CD4-positive, alpha-beta T cell treated with Interleukin-15 for 4 hours (primary cell): ENCODE measurements at places on chromosomes 7 and 10.

GRCh38 chr10:84539216-84539615, 210.8 kb downstream of the CCSER2 start:
- no peak for DNase-seq

DNA sequence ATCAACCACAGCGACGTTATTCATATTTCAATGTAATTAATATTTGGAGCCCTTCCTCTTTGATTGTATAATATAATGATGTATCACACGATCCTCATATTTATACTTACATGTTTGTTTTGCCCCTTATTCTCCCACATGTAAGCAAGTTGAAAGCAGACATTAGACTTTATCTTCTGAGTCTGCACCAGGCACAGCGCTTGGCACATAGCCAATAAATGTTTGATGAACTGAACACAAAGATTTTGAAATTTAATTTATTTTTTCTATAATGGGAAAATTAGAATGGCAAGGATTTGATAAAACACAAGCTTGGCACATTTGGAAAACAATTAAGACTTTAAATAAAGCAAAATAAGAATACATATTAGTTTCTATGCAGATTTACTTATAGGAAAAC, 31.6 kb downstream of the ZFAND4 start:
- no peak for DNase-seq

DNA sequence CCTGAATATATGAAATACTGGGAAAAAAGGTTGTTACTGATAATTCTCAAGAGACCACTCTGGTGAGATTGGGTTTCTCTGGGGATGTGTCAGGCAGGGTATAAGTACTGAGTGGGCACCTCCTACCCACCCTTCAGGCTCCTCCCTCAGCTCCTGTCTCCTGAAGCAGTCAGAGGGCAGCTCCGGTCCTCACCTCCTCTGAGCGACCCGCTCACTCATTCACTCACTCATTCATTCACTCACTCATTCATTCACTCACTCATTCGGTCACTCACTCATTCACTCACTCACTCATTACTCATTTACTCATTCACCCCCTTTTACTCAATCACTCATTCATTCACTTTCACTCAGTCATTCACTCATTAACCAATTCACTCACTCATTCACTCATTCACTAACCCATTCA, 6.9 kb upstream of the PFKP start:
- DNase-seq = no peak

DNA sequence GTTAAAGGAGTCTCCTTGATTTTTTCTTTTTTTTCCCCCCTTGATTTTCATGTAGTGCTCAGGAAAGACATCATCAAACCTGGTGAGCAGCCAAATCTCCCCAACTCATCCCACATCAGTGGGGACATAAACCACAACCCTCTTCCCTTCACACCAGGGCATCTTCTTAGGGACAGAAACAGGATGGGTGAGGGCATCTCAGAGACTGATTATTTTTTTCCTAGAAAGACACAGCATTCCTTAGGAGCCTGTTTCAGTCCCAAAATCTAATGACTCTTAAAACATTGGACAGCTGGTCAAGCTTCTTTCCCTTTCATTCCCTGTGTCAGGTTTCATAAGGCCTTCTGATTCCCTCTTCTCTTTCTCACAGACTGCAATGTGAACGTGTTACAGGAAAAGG, 31.5 kb upstream of the GSAP start:
- DNase-seq = no peak

- no peak for DNase-seq
Observed at GRCh38 chr7:112744818-112745217, 45.4 kb downstream of the TMEM168 start.

GRCh38 chr10:9227679-9228365, 1173.3 kb downstream of the GATA3 start:
- DNase-seq = no peak

DNA sequence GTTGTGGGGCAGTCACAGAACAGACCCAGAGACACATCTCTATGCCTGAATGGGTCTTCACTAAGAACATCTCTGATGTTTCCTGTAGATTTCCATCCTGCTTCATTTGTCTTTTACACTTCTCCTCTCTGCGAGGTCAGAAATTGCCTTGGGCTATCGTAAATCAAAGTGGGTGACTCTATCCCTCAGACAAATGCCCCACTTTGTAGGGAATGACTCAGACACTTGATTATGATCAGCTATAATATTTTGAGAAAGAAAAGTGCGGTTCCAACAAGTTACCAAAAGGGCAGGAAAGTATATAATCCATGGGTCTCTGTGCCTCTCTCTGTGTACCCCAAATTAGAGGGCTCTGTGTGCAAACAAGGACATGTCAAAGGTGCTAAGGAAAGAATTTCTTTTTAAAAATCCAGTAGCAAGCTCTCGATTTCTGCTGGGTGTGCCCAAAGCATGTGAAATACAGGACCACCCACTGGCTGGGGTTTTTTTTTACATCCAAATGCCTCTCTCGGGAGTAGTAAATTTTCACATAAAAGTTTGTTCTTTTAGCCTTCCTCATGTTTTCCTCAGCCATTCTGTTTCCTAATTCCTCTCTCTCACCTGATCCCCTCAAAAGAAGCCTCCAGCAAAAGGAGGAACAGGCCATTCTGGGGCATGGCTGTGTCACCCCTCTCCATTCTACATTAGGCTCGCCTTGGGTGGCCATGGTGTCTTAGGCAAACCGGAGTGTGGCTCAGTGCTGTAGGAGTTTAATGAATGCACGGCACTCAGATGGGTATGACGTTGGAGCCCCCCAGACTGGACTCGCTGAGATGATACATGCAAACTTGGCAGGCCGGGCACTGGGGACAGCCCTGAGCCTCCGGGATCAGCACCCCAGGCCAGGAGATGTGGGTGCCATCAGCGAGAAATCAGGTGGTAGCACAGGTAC, 6.3 kb upstream of the OPN4 start:
- no peak for DNase-seq

DNA sequence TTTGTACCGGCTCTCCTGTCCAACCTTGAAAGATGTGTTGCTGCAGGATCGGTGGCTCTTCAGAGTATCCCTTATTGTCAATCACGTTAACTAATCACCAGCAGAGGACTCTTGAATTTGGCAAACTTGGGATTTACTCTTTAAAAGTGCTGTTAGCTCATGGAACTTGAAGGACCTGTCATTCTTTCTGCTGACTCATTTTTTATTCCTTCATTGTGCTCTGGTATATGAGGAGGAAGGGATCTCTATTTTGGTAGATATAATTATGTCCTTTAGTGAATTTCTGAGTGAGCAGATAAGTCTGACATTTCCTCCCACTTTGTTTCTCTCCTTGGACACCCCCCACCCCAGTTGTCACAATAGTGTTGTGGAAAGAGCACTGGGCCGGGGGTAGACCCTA, 175.1 kb upstream of the HDAC9 start:
- DNase-seq = no peak

DNA sequence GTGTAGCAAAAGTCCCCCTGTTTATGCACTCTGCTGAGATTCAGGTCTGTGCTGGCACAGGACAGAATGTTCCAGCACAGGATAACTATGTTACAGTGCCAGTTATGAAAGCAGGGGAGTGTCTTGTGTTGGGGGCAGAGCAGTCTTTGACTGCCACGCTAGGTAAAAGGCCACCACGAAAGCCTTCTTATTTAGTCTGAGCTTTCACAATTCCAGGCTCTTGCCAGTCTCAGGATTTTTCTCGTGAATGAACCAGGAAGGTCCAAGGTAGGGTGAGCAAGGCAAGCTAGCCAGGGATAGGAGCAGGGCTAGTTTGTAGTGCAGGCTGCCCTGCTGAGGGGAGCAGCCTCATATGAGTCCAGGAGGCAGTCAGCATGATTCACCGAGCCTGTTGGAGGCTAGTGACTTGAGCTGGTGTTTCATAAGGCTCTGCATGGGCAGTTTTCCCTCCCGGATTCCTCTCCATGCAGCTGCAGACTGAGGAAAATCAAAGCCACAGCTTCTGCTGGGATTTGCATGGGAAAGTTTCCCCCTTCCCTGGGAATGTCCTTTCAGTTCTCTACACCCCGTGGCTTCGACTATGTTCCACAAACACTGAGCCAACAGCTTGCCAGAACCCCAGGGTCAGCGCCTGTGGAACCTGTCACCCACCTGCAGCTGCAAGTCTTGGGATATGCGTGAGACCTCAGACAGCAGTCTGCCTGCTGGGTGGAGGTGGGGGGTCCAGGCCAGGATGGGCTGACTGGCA, 112.3 kb downstream of the JCAD start:
- no peak for DNase-seq

DNA sequence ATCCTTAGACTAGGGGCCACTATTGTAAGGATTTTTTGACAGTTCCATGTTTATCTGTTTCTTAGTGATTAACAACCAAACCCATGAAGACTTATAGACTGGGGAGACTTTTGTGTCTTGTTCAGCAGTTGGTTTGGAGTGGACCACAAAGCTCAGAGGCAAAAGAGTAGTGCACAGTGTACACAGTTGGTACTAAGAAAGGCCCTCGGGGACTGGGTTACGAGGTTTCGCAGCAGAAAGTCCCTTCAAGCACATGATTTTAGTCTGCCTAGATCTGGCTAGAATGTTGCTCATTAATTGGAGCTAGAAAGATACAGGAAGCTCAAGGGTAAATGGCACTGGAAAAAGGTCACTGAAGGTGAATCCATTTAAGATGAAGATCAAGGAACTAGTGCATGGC, 35.4 kb downstream of the CDK14 start:
- no peak for DNase-seq

GRCh38 chr10:9147475-9147874, 1093.0 kb downstream of the GATA3 start:
- no peak for DNase-seq

- DNase-seq = no peak
Observed at GRCh38 chr7:51255536-51256208, 60.9 kb downstream of the COBL start.
